CD8-positive, alpha-beta memory T cell (primary cell): ENCODE measurements at places on chromosomes 12 and 14. TPM values are rescaled to one million over a fixed set of nuclear protein-coding genes. Genes with fewer than 3 reads are reported as not detected.

GRCh38 chr12:115697340-115697739 is 580.2 kb downstream of the MED13L start:
- DNase-seq: no peak

- DNase-seq: no peak
These were observed 22.8 kb downstream of the GALNT8 start for GRCh38 chr12:4743046-4743445.

CLEC4D gene
- not detected for polyA plus RNA-seq

GRCh38 chr12:68667896-68668295 is 18.9 kb upstream of the NUP107 start:
- no peak for DNase-seq

STAT2 gene
- 65.0 TPM for polyA plus RNA-seq

GRCh38 chr12:44627387-44628166 is 248.5 kb downstream of the NELL2 start:
- no peak for DNase-seq
